ENCODE measurements at places on chromosomes 6 and 20. TPM values are rescaled to one million over a fixed set of nuclear protein-coding genes. Genes with fewer than 3 reads are reported as not detected.

DNA sequence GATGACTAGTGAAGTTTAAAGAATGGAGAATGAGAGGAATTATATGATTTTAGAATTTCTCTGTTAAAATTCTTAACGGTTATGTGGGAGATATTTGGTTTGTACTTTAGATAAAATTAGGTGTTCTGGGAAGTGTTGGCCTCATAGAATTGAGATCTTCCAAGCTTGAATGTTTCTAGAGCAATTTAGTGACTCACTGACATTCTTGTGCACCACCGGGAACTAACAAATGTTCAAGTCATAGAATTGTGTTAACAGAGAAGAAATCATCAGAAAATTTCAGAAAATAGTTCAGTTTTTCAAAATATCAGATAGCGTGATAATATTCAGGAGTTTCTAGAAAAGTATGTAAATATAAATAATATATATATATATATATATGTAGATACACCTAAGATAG, 67.9 kb upstream of the BMP5 start:
- no peak overlapping the region for H3K4me3 ChIP-seq
- no peak for DNase-seq
- H3K4me1 ChIP-seq: no peaks in the 10 kb centered on the region
- H3K36me3 ChIP-seq: no peaks in the 10 kb centered on the region
- no peaks in the 10 kb centered on the region for H3K27me3 ChIP-seq

The B3GAT2 gene
- 0.10 TPM for polyA plus RNA-seq

- no peak overlapping the region for H3K4me3 ChIP-seq
- no peaks in the 10 kb centered on the region for H3K36me3 ChIP-seq
- DNase-seq: no peak
- H3K27me3 ChIP-seq: no peaks in the 10 kb centered on the region
- peaks cover 3% of the 10 kb centered on the region for H3K4me1 ChIP-seq
- H3K27ac ChIP-seq: no peak overlapping the region
Observed at GRCh38 chr6:6920987-6921313, 186.8 kb upstream of the RREB1 start.

DNA sequence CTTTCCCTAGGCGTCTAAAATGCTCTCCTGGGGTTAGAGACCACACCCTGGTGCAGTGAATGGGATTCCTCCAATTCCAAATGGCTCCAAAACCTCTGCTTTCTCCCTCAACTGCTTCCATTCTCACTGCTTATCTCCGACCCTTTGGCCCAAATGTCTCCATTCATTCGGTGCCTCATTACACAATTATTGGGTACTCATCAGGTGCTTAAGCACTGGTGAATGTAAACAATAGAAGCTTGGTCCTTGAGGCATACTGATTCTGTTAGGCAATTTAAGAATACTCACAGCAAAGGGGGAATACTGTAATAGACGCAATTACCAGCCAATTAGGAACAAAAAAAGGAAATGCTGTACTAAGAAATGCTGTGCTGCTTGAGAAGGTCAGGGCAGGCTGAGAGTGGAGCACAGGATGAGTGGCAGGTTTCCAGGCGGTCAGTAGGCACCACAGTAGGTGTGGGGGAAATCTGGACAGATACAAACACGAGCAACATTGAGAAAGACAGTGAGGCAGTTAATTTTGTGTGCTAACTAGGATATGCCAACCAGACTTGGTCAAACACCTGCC, 23.0 kb downstream of the GMDS start:
- no peaks in the 10 kb centered on the region for H3K36me3 ChIP-seq
- H3K4me1 ChIP-seq: peaks cover 24% of the 10 kb centered on the region
- H3K4me3 ChIP-seq: peak overlapping the region; percentile 72
- no peaks in the 10 kb centered on the region for H3K27me3 ChIP-seq
- H3K27ac ChIP-seq: no peak overlapping the region

DNA sequence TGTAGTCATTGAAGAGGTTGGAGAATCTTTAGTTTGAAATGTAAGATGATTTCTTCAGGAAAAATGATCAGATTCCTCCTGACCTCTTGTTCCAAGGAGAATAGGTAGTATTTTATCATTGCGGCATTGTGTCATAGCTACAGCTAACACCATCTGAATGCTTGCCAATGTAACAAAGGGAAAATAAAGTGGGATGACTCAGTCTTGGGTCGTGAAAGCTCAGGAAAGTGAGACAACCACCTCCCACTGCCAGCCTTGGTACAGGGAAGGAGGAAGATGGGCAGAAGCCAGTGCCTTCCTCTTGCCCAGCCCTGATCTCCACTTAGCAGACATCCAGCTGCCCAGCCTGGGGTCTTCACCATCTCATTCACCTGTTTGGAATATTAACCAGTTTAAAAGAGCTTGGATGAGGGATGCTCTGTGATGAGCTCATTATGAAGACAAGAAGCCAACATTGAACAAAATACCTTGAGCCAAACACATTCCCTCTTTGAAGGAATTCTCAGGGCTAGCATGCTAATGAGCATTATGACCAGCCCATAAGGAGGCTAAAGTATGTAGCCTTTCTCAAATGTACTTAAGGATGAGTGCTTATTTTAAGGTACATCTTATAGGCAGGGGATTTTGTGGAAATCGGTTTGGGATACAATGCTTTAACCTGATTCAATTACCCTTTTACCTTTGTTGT, 40.0 kb upstream of the APCDD1L start:
- no peak for DNase-seq
- no peaks in the 10 kb centered on the region for H3K4me1 ChIP-seq
- no peak overlapping the region for H3K27ac ChIP-seq
- H3K4me3 ChIP-seq: no peak overlapping the region
- no peaks in the 10 kb centered on the region for H3K36me3 ChIP-seq

- H3K4me1 ChIP-seq: peaks cover 15% of the 10 kb centered on the region
- no peaks in the 10 kb centered on the region for H3K36me3 ChIP-seq
Observed at GRCh38 chr6:32133786-32134185, 3.7 kb upstream of the FKBPL start.

The CLPSL2 gene
- not detected for polyA plus RNA-seq

DNA sequence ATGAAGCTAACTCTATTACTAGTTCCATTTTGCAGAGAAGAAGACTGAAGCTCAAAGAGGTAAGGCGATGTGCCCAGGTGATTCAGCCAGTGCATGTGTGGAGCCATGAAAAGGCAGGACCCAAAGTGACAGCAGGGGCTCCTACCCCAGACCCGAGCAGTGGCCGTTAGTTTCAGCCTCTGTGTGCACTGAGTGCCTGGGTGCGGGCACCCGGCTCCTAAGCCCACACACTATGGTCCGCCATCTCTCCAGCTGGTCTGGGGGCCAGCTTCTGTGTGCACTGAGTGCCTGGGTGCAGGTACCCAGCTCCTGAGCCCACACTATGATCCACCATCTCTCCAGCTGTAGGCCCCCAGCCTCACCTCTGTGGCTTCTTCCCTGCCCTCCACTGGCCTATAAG, 123.5 kb upstream of the CST7 start:
- no peaks in the 10 kb centered on the region for H3K27me3 ChIP-seq
- DNase-seq: no peak
- no peaks in the 10 kb centered on the region for H3K4me1 ChIP-seq
- no peaks in the 10 kb centered on the region for H3K36me3 ChIP-seq
- H3K27ac ChIP-seq: no peak overlapping the region
